GM10248 (cell line): ENCODE measurements at places on chromosomes 12 and 14.
A peak's percentile ranks its signal among the peaks of the same experiment; 100 is the strongest.

GRCh38 chr14:63535918-63536317 lies 7.3 kb downstream of the PPP2R5E start:
- no peak for DNase-seq

DNA sequence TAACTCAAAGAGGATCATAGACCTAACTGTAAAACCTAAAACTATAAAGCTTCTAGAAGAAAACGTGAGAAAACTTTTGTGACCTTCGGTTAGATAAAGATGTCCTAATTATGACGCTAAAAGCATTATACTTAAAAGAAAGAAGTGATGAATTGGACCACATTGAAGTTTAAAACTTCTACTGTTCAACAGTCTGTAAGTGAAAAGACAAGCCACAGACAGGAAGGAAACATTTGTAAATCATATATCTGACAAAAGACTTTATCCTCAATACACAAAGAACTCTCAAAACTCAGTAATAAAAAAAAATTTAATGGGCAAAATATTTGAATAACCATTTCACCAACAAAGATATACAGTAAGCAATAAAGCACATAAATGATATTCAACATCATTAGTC lies 344.3 kb downstream of the EGLN3 start:
- DNase-seq, result no peak

- DNase-seq, result no peak
These were observed 19.8 kb downstream of the FLRT2 start for GRCh38 chr14:85549697-85550096.

- DNase-seq, result no peak
These were observed 983 bp upstream of the COPS7A start for GRCh38 chr12:6722863-6723262.

GRCh38 chr14:72742118-72742837 lies 151.6 kb downstream of the DPF3 start:
- DNase-seq, result no peak

DNA sequence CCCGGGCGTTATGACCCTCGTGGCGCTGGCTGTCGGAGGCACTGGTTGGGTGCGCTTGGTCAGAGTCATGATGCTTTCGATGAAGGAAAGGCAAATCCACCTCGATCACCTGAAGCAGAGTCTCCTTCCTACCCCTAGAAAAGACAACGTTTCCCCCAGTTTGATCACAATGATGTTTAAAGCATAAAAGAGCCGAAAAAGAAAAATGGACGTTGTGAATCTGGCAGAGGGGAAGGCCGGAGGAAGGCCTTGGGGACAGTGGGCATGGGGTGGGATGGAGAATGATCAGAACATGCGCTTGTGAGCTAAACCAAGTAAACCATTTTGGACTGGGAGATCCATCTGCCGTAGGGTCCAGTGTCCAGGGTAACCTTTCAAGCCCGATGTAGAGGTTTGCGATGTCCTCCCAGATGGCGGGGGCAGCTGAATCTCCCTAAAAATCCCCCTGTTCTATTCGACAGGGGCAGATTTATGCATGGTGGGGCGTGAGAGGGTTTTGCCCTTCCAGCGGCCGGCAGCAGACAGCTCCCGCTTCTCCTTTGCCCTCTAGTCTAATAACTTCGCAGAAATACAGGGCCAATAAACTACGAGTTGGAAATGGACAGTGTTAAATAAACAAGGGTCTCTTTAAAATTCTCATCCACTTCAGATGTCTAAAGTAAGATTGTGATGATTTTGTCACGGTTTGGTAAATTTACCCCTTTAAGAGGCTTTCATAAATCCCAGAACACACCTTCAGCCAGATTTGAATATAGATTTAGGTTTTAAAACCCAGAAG lies 2.3 kb upstream of the OTX2 start:
- no peak for DNase-seq

DNA sequence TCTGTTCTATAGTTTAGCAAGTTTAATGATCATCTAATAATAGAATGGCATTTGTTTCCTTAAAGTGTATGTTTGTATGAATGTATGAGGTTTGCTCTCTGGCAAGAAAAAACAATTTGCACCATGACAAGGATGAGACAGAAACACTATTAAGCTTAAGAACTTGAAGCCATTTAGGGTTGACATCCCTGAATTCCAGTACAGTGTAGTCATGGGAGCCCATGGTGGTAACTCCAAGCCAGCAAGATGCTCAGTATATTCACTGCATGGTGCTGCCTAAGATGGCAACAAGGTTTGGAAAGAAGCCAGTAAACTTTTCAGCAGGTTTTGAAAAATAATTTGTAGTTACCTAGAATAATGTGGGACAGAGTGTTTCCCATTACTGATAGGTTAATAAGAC lies 158.6 kb downstream of the PRIMA1 start:
- DNase-seq, result no peak

DNA sequence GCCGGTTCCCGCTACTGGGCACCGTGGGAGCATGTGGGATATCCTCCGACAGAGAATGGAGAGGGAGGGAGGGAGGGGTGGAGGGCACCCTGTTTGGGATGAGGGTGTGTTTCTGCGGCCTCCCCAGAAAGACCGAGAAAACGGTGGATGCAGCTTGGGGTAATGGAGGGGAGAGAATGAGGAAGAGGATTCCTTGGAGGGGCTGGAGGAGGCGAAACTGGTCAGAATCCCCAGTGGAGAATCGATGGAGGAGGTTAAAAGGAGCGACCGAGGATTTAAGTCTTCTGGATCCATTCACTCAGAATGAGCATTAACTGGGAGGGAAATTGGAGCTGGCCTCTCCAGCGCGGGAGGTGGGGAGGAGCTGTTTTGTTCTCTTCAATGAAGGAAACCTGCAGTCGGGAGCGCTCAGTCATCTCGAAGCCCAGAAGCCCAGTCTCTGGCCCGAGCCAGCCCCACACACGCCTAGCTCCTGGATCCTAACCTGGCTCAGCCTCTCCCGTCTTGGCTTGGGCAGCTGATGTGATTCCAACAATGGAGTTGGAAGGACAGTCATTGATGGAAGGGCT lies 581 bp downstream of the ARG2 start:
- DNase-seq, result no peak

DNA sequence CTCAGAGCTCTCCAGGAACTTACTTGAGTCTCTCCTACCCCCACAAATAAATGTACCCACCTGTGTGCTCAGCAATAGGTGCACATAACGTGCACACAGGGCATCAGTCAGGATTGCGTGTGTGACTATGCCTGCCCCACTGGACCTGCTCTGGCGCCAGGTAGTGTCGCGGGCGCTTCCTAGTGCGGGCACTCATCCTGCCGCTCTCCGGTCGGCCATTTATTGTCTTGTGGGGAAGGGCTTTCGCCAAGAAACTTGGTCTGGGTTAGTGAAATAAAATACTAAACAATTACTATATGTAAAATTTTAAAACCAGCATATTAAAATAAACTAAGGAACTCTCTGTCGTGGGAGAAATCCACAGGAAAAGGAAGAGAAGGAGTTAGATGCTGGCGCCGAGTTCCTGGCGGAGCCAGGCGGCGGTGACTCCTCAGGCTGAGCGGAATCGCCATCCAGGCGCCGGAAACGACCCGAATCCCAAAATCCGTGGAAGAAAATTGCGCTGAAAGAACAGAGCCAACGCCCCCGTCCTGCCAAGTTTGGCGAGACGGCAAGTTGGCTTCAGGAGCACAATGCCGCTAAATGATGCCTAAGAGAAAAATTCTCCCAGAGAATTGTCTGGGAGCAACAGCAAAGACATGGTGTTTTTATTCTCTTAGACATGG lies 7.9 kb upstream of the HOXC13 start:
- DNase-seq, result no peak

DNA sequence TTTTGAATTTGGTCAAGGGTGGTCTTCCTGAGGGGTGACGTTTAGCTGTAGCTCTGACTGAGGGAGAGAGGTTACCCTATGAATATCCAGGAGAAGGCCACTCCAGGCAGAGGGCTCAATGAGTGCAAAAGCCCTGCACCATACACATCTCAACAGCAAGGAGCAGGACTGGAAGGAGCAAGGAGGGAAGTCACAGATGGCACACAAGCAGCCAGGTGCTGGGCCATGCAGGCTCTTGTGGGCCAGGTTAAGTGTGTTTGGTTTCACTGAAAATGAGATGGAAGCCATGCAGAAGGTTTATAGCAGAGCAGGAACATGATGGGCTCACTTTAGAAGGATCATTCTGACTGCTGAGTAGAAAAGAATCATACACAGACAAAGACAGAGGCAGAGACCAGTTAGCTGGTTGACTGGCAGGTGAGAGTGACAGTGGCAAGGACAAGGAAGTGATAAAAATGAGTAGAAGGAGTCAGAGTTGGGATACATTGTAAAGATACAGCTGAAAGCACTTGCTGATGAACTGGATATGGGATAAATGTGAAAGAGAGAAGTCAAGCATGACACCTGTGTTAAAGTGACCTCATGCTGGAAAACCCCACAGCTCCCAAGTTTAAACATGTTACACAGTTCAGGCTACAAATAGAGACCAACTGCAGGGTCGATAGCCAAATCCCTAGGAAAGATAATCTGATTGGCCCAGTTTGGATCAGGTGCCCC lies 81.2 kb downstream of the PRKD1 start:
- DNase-seq, result no peak

- DNase-seq, result no peak
These were observed 2.6 kb downstream of the NPC2 start for GRCh38 chr14:74490486-74490885.

DNA sequence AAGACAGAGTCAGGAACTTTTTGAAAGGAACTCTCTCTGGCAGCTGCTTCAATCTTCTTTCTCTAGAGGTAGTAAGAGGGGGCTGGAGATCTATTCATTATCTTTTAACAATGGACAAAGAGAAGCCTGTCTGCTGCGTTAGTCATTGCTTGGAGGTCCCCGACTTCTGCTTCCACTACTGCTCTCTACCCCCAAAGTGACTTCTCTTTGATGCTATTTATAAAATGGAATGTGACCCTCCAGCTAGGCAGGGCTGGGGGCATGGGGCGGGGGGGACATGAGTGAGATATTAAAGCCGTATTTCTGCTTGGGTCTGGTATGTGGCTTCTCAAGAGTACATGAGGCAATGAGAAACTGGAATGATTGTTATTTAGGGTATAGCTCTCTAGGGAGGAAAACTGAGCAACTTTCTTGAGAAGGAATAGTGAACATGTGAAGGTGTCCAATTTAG lies 41.4 kb upstream of the NUDT4 start:
- no peak for DNase-seq

- no peak for DNase-seq
These were observed 2.5 kb upstream of the OR4N2 start for GRCh38 chr14:19801118-19801464.

- peak; percentile 50 for DNase-seq
These were observed 7.7 kb downstream of the GATC start for GRCh38 chr12:120453977-120454376.

GRCh38 chr12:93571925-93572711 lies at the start of gene SOCS2:
Gene SOCS2, plus strand, starts transcription at chr12:93572675. Its CDS starts 223 bp downstream, at chr12:93572898.
- peak; percentile 42 for DNase-seq

- no peak for DNase-seq
These were observed 9.5 kb upstream of the NAA30 start for GRCh38 chr14:57380935-57381334.

GRCh38 chr14:26252176-26252575 lies 345.7 kb downstream of the NOVA1 start:
- DNase-seq, result no peak

DNA sequence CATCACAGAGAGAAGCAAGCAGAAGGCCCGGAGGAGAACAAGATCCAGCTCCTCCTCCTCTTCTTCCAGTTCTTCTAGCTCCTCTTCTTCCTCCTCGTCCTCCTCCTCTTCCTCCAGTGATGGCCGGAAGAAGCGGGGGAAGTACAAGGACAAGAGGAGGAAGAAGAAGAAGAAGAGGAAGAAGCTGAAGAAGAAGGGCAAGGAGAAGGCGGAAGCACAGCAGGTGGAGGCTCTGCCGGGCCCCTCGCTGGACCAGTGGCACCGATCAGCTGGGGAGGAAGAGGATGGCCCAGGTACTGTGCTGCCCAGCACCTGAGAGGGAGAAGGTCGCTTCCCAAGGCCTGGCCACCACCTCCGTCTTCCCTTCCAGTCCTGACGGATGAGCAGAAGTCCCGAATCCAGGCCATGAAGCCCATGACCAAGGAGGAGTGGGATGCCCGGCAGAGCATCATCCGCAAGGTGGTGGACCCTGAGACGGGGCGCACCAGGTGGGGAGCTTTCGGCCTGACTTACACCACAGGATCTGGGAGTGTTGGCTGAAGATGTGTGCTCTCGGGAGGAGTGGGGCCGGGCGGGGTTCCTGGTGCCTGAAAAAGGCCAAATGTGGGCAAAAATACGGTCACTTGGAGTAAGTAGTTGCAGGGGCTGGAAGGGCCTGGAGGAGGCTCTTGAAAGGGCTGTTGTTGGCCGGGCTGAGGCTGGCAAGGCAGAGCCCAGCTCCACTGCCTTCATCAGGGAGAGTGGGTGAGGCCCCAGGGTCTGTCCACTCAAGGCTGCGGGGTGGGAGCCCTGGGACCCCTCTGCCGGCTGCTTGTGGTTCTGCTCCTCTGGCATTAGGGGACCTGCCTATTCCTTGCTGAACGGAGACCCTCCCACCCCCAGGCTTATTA lies 1.4 kb downstream of the ARL6IP4 start:
- no peak for DNase-seq

GRCh38 chr12:75489187-75489586 lies 8.6 kb downstream of the GLIPR1 start:
- DNase-seq, result no peak

- DNase-seq, result no peak
These were observed 130.0 kb upstream of the NPAS3 start for GRCh38 chr14:32808644-32809043.

DNA sequence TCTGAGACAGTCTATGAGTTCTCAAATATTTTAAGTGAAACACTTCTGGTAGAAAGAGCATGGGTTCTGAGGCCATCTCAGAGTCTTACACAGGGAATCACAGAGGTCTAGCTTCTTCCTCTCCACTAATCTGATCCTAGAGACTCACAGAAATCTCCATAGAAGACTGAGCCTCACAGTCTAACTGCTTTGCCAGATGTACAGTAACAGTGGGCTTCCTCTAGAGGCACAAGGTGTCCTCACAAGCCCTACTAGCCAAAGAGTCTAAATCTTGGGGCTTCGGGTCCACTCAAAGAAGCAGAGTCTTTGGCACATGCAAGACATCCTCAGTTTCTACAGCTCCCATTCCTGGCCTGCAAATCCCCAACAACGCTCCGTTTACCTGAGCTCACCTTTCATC lies 14.1 kb downstream of the OR6J1 start:
- DNase-seq, result no peak

- no peak for DNase-seq
These were observed 29.3 kb downstream of the AK7 start for GRCh38 chr14:96421236-96421635.

GRCh38 chr14:100827101-100828021 lies 1.4 kb downstream of the MEG3 start:
- DNase-seq, result no peak

GRCh38 chr12:111728795-111729194 lies 37.9 kb upstream of the ALDH2 start:
- DNase-seq, result no peak

GRCh38 chr12:321606-322326 lies 59.1 kb upstream of the SLC6A13 start:
- DNase-seq, result no peak

- DNase-seq, result no peak
These were observed 46.0 kb upstream of the CCDC60 start for GRCh38 chr12:119288576-119288975.

GRCh38 chr14:93912782-93913181 lies 14.4 kb upstream of the FAM181A start:
- DNase-seq, result no peak
